Hepatic stellate cell (primary cell): ENCODE measurements at places on chromosomes 16 and 17.

- no peak for DNase-seq
Measured at GRCh38 chr17:17149520-17150447, 56.3 kb downstream of the PLD6 start.

DNA sequence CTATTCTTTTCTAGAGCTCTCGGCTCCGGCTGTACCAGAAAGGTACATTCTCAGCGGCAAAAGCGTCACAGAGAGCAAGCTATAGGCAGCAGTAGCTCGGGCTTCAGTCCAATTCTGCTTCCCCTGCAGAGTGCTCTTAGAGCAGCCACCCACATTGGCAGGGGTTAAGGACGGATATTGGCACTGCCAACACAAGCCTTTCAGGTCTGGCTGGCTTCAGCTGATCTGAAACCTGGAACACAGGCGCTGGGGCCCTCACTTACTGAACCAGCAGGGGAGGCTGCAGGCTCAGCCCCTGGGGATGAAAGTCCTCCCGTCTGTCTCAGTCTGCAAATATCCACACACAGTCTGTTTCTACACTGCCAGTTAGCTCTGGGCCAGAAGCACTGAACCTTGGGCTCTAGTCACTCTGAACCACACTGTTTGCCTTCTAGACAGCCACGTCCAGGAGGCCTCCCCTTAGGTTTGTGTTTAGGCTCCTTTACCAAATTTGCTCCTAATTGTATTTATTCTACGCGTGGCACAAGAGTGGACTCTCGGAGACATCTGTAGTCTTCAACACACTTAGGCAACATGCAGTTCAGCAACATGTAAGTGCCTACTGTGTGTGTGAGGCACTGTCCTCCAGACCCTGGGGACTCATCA lies 40.1 kb downstream of the HIC1 start:
- DNase-seq, result peak; percentile 68

- no peak for DNase-seq
Measured at GRCh38 chr17:40618754-40619625, 28.6 kb downstream of the SMARCE1 start.

DNA sequence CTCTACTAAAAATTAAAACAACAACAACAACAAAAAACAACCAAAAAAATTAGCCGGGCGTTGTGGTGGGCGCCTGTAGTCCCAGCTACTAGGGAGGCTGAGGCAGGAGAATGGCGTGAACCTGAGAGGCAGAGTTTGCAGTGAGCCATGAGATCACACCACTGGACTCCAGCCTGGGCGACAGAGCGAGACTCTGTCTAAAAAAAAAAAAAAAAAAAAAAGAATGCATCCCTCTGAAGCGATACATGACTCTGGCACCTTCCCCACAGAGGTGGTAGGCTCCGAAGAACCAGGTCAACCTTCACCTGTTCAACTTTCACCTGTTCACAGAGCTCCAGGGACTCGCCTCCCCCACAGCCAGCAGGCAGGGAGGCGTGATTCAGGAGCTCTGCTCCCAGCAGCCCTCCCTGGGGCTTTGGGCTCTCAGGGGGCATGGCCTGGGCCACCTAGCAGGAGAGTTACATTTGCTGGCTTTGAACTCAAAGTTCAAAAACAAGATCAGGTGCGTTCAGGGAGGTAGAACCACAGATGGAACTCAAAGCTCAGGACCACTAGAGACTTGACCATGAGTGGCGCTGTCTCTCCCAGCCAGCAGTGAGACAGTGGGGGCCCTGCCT lies 5.6 kb downstream of the VAC14 start:
- DNase-seq, result no peak

DNA sequence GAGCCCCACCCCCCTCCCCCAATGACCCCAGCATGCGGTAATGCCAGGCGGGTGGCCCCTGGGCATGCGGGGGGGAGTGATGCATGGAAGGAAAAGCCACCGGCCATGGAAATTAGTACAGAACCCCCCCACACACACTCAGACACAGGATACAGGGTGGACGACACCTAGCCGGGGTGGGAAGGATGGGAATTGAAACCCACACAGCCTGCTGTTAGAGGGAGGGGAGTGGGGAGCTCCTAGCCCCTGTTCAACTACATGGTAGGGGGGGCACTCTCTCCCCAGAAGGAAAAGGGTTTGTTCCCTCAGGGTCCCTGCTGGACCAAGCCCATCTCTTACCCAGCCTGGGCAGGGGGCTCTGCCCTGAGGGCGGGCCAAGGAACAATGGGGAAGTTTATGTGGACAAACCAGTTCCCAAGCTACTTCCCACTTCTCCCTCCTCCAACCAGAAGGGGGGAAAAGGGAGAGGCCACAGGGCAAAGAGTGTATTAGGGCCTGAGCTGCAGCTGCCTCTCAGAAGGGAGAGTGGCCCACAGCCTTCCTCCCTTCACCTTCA lies 5.2 kb downstream of the TMUB2 start:
- DNase-seq, result no peak
